ENCODE measurements at places on chromosomes 7 and 10.

GRCh38 chr10:53904506-53905241 is 896.4 kb downstream of the PCDH15 start:
- no peak for ATAC-seq

DNA sequence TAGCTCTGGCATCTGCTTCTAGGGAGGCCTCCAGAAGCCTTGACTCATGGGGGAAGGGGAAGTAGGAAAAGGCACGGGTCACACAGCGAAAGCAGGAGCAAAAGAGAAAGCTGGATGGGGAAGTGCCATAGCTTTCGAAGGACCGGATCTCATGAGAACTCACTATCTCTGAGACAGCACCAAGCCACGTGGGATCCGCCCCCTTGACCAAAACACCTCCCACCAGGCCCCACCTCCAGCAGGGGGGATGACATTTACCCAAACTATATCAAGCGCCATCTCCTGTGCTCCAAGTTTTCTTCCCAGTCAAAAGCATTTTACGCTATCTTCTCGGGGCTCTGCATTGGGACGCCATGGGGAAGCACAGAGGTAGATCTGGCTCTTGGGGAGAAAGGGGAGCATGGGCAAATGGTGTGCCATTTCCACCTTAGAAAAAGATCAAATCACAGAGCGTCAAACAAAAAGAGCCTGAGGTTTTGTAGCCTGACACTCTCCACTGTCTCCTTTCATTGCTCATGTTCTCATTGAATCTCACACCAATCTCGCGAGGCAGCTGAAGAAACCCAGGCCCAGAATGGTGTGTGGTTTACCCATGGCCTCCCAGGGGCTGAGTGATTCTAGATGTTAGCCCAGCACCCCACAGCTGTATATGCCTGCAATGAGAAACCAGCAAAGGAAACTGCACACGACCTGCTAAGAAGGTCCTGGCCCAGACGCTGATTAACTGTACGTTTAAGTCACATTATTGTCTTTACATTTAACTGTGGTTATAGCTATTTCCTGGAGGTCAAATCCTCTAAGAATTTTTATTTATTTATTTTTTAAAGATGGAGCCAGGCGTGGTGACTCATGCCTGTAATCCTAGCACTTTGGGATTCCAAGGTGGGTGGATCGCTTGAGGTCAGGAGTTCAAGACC is 8.1 kb upstream of the OLAH start:
- ATAC-seq: no peak

DNA sequence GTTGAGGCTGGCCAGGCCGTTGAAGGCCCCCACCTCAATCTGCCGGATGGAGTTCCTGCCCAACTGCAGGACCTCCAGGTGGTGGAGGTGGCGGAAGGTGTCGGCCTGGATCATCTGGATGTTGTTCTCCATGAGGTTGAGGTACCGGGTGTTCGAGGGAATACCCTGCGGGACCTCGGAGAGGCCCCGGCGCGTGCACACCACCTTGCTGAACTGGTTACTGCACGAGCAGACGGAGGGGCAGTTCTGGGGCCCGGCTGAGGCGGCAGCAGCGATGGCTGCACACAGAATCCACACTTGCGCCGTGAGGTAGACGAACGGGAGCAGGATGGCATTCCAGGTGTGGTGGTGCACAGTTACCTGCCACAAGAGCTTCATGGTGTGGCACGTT is 979 bp downstream of the LRRC4 start:
- no peak for ATAC-seq

- ATAC-seq: no peak
Measured at GRCh38 chr10:22610610-22611009, 103.8 kb downstream of the PIP4K2A start.

- ATAC-seq: no peak
Measured at GRCh38 chr7:36165059-36165458, 12.0 kb downstream of the EEPD1 start.

- ATAC-seq: no peak
Measured at GRCh38 chr7:69363136-69363535, 235.1 kb upstream of the AUTS2 start.

DNA sequence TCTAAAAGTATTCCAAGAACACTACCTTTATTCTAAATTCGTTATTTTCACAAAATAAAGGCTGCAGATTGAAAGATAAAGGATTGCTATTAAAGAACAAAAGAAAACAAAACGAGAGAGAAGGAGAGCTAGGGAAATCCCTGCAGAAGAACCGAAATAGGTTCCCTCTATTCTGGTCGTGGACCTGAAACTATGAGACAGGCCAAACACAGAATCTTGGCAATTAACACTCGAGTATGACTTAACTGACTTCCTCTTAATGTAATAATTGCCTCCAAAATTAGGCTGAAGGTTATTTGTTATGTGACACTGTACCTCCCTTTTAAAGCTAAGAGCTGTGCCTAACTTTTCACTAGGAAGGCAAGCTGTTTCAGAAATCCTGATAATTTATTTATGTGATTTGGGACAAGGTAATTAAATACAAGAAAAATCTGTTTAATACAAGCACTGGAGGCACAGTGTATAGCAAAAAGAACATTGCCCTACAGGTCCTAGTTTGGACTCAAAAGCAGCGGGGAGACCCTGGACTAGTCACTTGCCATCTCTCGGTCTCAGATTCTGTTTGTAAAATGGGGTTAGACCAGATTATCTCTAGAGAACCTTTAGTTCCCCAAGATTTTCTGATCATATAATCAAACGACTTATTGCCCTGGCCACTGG is 11.6 kb downstream of the NAMPT start:
- ATAC-seq: no peak

All from activated T-helper 17 cell treated with anti-CD3 and anti-CD28 coated beads, Interleukin-2, amount 50 U/mL, for 72 hours (primary cell).